ENCODE measurements at places on chromosomes 7 and 10.

DNA sequence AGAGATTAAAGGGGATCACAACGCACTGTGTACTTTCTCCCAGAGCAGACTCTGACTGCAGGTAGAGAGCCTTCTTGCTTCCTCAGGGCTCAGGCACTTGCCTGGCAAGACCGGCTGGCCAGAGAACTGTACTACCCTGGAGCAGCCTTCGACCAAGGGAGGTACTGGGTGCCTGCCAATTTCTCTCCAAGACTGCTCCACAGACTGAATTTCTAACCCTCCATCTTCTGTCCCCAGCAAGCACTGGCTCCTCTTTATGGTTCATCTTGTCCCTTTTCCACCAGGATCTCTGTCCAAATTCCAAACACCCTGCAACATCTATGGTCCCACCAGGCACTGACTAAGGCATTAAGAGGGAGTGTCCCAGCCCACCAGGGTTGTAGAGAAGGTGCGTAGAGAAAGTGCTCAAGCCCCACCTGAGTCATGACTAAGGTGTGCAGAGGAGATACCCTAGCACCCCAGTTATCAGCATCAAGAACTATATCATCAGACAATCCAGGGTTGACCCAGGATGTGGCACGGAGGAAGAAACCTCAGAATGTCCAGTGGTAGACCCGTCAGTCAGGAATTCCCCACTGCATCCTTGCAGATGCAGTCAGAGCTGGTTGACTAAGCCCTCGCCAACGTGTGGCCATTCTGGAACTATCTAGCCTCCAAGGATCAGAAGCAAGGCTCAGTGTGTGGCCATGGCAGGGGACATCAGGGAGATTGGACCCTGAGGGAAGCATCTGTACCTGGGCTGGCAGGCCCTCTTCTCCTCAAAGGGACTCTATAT lies 60.9 kb upstream of the CAMK2B start:
- DNase-seq = no peak

- DNase-seq = no peak
These were observed 269.8 kb downstream of the ADARB2 start for GRCh38 chr10:1467334-1468076.

DNA sequence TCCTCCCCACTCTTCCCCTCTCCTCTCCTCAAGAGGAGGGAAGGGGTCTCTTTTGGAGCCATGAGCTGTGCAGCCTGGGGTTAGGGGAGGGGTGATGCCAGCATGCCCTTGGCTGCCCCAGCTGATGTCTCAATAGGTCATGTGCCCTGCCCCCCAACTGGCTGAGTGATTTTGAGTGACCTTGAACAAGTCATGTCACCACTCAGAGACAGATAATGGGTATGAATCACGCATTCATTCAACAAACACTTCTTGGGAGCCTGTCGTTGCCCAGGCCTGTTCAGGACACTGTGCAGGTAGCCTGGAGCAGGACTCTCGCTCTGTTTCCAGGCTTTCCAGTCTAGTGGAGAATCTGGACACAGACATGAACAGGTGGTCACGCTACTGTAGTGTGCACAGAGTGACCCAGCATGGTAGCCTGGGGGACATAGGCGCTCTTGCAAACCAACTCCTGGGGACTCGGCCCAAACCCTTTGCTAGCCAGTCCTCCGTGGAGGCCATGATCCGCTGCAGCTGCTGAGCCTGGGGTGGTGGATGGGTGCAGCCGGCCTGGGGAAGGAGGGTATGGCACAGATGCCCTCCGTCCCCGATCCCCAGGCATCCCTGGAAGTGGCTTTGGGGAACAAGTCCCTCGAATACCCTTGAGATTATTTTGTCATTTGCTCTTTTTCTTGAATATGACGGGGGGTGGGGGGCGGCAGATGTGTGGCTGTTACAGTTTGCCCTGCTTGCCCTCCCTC lies 49.6 kb upstream of the PSAP start:
- no peak for DNase-seq

DNA sequence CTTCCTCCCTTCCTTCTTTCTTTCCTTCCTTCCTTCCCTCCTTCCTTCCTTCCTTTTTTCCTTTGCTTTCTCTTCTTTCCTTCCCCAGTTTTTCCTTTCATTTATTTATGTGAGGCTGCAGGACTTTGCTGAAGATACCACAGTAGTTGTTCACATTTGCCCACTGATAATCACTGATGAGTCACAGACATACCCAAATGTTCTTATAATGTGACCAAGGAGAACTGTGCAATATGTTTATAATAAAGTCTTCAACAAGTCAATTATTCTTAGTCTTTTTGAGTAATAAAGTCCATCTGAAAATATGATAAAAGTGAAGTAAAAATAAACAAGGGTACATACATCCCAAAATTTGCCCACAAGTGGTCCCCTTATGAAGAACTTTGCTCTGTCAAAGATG lies 159.7 kb downstream of the GNAI1 start:
- DNase-seq = no peak

GRCh38 chr7:47202146-47202783 lies 379.6 kb downstream of the TNS3 start:
- DNase-seq = no peak

DNA sequence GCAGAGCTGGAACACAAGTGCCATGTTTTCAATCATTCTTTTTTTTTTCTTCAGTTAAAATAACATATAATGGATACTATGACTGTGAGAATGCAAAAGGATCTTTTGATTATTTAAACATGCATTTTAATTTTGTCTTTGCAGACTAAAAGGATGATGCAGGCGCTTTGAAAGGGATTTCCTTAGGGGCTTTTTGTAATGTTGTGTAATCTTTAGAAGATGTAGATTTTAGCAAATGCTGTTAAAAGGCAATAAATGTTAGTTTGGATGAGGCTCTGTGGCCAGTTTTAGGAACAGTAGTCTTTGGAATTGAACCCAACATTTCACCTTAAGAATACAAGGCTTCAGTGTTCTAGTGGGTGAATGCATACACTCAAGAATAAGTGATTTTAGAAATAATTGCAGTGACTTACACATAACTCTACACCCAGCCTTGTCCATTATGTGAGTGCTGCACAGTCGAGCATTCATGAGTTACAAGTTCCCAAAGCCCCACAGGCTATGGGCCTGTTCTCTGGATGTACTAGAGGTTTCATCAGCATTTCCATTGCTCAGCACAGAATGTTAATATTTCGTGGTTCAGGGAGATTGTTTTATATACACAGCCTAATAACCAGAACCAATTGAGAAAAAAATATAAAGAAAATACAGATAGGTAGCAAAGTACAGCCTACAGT lies 11.6 kb downstream of the PAPSS2 start:
- DNase-seq = no peak

GRCh38 chr10:85168243-85168642 lies 839.9 kb downstream of the CCSER2 start:
- DNase-seq = no peak

DNA sequence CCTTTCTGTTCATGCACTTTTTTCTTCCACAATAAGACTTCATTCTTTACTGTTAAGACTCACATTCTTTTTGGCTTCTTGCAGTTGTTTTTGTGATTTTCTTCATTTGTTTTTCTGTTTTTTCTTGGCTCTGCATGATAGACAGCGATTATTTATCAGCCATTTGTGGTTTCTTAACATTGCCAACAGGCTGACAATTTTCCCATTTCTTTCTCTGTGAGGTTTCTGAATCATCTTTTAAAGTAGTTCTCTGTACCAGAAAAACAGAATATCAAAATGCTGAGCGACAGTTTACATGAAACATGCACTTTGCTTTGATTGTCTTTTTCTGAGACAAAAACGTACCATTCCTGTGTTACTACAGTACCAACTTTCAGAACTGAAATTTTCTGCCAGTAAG lies 334.2 kb upstream of the MAGI2 start:
- DNase-seq = no peak

- DNase-seq = no peak
These were observed 85.1 kb downstream of the SUGCT start for GRCh38 chr7:40219917-40220316.

GRCh38 chr10:20970044-20970443 lies 72.9 kb upstream of the NEBL start:
- DNase-seq = peak; percentile 91

GRCh38 chr7:138668946-138669345 lies 32.2 kb downstream of the SVOPL start:
- no peak for DNase-seq

GRCh38 chr10:35824704-35825103 lies 182.6 kb upstream of the FZD8 start:
- no peak for DNase-seq

- no peak for DNase-seq
These were observed 278.5 kb downstream of the TCF7L2 start for GRCh38 chr10:113228530-113228929.

DNA sequence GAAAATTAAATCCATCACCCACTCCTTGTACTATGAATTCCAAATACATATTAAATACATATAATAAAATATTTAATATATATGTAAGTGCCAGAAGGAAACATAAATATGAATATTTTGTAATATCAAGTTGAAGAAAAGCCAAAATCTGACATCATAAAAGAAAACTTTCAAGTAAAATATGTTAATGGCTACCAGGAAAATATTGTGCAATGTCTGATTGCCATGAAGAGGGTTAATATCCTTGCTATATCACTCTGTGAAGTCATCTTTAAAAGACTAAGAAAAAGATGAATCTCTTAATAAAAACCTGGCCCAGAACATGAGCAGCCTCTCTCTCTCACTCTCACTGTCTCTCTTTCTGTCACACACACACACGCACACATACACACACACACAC lies 130.2 kb downstream of the EGFR start:
- DNase-seq = no peak

- no peak for DNase-seq
These were observed 316.7 kb downstream of the NRG3 start for GRCh38 chr10:82191653-82192052.

DNA sequence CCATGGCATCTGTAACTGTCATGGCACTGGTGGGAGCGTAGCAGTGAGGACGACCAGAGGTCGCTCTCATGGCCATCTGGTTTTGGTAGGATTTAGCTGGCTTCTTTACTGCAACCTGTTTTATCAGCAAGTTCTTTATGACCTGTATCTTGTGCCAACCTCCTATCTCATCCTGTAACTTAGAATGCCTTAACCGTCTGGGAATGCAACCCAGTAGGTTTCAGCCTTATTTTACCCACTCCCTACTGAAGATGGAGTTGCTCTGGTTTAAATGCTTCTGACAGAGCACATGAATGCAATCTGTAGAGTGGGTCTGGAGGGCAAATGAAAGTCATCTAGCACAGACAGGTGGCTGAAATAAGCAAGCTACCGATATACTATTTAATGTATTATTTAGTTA lies 55.3 kb upstream of the OPN4 start:
- no peak for DNase-seq

GRCh38 chr10:102813734-102814452 lies 23.3 kb downstream of the CYP17A1 start:
- DNase-seq = no peak

GRCh38 chr7:1809601-1810258 lies 139.7 kb downstream of the ELFN1 start:
- no peak for DNase-seq

- DNase-seq = no peak
These were observed 113.6 kb upstream of the RET start for GRCh38 chr10:42963312-42963711.

GRCh38 chr7:29040579-29040925 lies 82.4 kb upstream of the TRIL start:
- DNase-seq = no peak

DNA sequence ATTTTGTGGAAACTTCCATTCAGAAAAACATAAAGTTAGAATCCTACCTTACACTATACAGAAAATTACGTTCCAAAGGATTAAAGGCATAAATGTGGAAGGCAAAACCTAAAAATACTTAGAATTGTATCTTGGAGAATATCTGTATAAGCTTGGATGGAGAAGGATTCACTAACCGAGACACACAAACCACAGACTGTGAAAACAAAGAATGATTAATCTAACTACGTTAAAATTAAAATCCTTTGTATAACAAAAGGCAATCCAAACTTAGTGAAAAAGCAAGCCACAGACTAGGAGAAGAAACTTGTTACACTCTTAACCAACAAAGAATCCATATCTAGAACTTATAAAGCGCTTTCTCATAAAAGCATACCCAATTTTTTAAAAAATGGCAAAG lies 678.8 kb downstream of the INHBA start:
- DNase-seq = no peak

DNA sequence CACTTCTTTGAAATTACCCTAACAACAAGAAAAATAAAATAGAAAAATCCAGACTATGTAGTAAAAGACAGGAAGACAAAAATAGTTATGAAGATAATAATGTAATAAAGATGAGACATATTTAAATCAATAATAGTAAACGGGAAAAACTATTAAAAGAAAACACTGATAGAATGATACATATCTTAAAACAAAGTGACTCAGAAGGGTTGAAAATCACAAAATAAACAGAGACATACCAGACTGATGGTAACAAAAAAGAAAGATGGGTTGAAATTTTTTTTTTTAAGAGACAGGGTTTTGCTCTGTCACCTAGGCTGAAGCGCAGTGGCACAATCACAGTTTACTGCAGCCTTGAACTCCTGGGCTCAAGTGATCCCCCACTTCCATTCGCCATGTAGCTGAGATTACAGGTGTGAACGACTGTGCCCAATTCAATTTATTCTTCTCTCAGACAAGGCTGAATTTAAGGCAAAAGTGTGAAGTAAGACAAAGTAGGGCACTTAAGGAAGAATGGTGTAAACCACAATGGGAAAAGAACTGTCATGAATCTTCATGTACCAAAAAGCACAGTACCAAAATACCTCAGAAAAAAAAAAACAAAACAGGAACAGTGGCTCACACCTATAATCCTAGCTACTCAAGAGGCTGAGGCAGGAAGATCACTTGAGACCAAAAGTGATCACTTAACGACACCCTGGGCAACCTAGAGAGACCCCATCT lies 47.4 kb downstream of the LMBR1 start:
- no peak for DNase-seq

DNA sequence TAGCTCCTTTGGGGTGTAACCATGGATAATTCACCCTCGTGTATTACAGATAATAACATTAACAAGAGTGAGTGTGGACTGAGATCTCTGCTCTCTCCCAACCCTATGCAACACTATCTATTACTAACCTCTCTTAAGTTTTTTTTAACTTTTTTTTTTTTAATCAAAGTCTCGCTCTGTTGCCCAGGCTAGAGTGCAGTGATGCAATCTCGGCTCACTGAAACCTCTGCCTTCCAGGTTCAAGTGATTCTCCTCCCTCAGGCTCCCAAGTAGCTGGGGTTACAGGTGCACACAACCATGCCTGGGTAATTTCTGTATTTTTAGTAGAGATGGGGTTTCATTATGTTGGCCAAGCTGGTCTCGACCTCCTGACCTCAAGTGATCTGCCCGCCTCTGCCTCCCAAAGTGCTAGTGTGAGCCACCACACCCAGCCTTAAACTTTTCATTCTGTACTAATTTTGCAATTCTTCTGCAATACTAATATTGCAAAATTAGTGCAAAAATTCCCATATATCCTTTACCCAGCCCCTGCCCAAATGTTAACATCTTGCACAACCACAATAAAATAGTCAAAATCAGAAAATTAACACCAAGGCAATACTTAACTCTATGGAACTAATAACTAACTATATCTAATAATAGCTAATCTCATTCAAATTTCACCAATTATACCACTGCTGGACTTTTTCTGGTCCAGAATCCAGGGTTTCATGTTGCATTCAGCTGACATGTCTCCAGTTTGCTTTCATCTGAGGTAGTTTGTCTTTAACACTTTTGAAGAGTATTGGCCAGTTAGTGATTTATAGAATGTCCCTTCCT lies 66.5 kb upstream of the TCF7L2 start:
- no peak for DNase-seq

GRCh38 chr10:132946806-132947546 lies 4.6 kb upstream of the CFAP46 start:
- DNase-seq = no peak
